ENCODE measurements at places on chromosomes 12 and 14.

GRCh38 chr14:86373886-86374285, 843.9 kb downstream of the FLRT2 start:
- DNase-seq: no peak

GRCh38 chr12:85747941-85748495, 88.2 kb downstream of the RASSF9 start:
- DNase-seq: no peak

DNA sequence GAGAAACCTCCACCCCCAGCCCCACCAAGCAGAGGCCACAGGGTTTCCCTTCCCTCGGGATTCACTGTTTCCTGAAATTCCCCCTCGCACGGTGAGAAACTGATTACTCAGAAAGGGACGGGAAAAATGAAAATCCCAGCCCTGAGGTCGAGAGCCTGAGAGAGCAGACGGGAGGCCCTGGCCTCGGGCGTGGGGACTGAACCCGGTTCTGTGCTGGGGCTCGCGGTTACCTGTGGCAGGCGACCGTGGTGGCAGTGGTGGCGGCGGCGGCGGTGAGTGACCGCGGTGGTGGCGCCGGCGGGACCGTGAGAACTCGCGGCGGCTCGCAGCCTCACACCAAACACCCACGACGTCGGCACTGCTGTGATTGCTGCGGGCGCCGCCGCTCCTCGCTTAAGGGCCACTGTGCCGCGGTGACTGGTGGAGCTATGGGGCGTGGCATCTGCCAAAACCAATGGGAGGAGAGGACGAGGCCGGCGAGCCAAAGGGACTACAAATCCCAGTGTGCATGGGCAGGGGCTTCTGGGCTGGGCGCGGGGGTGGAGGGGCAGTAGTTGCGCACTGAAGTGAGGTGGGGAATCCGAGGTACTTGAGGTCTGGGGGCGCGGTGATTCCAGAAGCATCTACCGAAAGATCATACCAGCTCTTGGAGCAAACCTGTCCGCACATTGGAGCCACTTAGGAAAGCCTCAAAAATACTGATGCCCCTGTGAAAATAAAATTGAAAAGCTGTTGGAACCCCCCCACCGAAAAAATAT, at the start of gene LGMN:
Gene LGMN, minus strand, starts transcription at position 369 of the 758 bp plus-strand sequence. CDS start 15,841 bp downstream, outside the sequence.
- peak; percentile 95 for DNase-seq

DNA sequence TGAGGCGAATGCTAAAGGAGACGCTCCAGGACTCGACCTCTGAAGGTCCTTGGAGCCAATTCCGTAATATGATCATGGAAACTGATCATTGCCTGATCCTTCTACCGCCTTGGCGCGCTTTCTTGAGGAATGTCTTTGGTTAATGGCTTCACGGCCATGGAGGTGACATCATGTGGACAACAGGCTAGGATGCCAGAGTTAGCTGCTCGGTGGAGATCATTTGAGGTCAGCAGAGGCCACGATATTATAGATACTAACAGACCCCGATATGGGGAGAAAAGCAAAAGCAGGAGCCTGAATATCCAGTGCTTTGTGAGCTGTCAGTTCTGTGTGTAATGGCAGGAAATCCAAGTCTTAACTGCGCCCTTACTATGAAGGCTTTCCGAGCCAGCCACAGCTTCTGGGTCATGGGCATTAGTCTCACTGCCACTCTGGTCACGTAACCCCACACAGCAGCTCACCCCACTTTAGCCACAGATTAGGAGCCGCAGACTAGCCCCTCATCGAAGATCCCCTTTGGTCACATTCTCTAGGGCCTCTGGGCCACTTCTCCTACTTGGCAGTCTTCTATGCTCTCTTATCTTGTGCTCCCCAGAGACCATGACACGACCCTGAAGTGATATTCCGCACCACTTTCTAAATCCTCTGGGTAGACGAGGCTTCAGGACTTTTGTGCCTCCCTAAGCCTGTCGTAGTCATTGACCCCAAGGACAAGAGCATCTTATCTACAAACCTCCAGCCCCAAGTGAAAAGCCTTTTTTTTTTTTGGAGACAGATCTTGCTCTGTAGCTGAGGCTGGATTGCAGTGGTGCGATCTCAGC, 724 bp upstream of the CS start:
- no peak for DNase-seq

DNA sequence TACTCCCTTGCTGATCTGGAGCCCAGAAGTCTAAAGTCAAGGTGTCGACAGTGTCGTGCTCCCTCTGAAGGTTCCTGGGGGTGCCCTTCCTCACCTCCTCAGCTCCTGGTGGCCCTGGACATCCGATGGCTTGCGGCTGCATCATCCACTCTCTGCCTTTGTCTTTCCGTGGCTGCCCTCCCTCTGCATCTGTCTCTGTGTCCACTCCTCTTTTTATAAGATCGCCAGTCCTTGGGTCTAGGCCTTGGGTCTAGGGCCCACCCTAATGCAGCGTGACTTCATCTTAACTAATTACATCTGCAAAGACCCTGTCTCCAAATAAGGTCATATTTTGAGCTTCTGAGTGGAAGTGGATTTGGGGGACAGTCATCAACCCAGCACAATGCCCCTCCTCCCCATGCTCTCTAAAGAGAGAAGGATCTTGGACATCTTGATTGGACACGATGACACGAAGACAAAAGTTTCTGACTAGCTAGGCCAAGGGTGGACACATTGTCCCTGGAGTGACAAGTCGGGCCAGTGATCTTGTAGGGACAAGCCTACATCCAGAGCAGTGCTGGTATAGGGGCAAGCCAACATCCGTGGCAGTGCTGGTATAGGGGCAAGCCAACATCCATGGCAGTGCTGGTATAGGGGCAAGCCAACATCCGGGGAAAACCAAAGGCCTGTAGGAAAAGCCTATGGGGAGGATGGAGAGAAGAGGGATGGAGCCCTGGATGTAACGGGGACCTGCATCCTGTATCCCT, 93.9 kb upstream of the DIO3 start:
- DNase-seq: no peak

DNA sequence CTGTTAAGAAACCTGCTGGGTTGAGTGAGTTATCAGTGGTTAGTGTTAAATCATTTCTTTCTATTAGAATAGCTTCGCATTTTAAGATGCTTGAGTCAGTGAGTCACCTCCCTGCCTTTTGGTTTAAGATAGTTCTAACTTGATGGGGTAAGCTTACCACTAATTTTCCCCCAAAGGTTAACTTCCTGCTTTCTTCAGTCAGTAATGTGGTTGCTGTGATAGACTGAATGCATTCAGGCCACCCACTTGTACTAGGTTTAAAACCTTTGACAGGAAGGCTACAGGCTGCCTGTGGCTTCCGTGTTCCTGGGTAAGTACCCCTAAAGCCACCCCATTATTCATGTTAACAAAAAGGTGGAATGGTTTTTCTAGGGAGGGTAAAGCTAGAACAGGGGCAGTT, 25.3 kb downstream of the CLEC2A start:
- DNase-seq: no peak

DNA sequence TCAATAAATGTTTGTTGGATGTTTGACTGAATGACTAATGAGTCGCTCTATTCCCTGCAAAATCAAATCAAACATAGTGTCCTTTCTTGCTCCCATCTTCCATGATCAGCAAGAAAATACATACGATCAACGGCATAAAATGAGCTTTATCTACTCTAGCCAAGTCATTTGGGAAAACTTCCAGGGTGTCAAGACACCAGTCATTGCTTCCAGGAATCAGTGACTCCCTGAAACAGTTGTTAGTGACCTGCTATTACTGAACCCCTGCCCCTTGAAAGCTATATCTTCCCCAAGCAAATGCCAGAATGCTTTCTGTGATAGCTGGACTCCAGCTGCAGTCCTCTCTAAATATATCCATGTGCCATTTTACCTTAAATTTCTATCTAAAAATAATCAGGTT, 169.5 kb upstream of the SSTR1 start:
- DNase-seq: no peak

GRCh38 chr12:865614-866013, 83.9 kb downstream of the RAD52 start:
- DNase-seq: no peak

DNA sequence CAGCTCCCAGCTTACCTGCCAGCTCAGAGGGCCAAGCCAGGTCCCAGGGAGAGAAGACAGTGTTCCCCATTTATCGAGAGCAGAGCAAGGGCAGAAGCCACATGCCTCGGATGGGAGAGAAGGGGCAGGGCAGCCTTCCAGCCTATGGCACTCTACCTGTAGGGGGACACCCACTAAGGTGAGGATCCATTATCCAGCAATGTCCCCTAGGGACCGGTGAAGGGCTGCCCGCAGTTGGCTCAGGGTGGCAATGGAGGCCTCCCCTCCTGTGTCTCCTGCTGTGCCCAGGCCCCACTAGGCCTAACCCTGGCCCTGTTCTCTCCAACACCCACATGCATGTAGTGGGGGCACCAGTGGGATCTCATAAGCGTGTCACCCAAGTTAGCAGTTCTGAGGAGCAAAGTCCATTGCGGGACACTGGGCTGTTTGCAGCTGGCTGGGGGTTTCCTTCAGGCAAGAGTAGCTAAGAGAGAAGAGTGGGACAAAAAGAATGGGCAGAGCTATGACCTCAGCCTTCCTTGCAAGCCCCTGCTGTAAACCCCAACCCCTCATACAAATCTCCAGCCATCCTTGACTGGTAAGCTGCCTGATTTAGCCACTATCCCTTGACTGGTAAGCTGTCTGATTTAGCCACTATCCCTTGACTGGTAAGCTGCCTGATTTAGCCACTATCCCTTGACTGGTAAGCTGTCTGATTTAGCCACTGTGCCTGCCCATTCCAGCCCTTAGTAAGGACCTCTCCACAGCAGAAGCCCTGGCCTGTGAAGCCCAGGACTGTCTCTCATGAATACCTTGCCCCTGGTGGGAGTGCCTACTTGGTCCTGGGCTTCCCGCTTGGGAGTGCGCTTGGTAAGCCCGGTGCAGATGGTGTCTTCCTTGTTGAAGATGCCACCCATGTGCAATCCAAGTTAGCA, 5.2 kb upstream of the ASB2 start:
- no peak for DNase-seq

GRCh38 chr14:89466944-89467343, 49.9 kb upstream of the FOXN3 start:
- DNase-seq: no peak

DNA sequence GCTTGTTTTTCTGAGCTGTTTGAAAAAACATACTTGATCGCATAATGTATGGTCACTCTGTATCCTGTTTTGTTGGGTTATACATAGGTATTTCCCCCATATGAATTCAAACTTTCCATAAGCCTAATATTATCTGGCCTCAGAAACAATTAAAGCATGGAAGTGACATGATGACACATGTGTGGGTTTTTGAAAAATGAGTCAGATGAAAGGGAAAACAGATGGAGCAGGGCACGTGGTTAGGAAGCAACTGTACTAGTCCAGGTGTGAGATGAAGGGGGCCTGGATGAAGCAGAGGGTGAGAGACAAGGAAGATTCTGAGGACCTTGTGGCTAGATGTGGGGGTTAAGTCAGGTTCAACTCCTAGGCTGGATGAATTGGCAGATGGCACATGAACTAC, 92.7 kb upstream of the DNM1L start:
- peak; percentile 26 for DNase-seq
